ENCODE measurements at places on chromosomes 2 and 18.

DNA sequence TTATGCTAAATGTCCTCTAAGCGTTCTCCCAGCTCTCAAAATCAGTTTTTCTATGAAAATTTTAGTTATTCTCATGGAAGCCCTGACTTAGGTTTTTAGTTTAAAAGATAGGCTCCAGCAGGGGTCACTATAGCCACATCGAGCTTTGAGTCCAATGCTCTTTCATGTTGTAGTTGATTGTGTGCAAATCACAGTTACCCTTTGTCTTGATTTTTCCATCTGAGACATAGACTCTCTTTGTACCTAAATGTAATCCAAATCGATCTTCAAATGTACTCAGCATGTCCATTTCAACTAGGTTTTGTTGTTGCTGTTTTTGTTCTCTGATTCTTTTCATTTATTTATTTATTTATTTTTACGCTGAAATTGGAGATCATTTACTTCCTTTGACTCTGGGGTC is 26.4 kb upstream of the MSTN start:
- no peak for DNase-seq

DNA sequence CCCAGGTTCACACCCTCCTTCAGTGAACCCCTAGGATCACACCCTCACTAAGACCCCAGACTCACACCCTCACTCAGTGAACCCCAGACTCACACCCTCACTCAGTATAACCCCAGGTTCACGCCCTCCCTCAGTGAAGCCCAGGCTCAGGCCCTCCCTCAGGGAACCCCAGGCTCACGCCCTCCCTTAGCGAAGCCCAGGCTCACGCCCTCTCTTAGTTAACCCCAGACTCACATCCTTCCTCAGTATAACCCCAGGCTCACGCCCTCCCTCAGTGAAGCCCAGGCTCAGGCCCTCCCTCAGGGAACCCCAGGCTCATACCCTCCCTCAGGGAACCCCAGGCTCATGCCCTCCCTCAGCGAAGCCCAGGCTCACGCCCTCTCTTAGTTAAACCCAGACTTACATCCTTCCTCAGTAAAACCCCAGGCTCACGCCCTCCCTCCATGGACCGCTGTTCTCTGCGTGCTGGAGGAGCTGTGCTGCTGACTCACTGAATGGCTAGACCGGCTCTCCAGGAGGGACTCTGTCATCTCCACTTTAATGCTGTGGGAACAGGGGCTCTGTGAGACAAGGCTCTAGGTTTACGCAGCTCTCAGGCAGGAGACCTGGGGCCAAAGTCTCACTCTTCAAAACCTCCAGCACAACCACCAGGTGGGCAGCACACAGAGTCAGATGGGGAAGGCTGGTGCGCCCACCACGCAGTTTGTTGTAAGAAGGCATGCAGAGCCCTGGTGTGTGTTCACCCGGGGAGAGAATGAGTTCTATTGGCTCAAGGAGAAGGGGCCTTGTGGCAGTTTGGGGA is 506.9 kb upstream of the MYT1L start:
- DNase-seq, result no peak

- DNase-seq, result no peak
These were observed 238.7 kb downstream of the VAPA start for GRCh38 chr18:10152475-10152874.

GRCh38 chr2:189157456-189157855 is 22.1 kb downstream of the COL5A2 start:
- no peak for DNase-seq

DNA sequence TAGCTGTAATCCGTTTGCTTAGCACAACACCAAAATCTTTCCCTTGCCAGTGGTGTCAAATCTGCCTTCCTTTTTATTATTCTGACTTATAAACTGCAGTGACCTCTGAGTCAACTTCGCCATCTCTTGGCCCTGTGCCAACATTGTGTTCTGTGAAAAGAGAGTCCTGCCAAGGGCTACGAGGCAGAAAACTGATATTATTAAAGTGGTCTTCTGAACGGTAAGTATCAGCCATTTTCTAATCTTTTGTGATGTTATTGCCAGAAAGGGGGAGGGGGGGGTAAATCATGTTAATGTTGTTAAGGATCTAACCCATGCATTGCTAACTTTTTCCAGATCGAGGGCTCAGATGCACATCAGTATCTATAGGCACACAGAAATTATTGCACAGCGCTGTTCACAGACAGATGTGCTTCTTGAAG is 121.5 kb upstream of the LTBP1 start:
- DNase-seq, result no peak
